Testis (tissue), 5 donors: ENCODE measurements at places on chromosomes 4 and X. TPM values are rescaled to one million over a fixed set of nuclear protein-coding genes. Genes with fewer than 3 reads are reported as not detected.

Gene CLCN4
- polyA plus RNA-seq = 5.1 TPM

Gene NEUROG2
- polyA plus RNA-seq = 4.1 TPM

Gene RS1
- polyA plus RNA-seq = not detected

Gene FREM3
- 0.42 TPM for polyA plus RNA-seq

- no peaks in the 10 kb centered on the region for H3K27me3 ChIP-seq
- no peak overlapping the region for H3K27ac ChIP-seq
- DNase-seq = peak; percentile 84
These were observed 18.0 kb downstream of the RPS3A start for GRCh38 chr4:151117371-151117962.

DNA sequence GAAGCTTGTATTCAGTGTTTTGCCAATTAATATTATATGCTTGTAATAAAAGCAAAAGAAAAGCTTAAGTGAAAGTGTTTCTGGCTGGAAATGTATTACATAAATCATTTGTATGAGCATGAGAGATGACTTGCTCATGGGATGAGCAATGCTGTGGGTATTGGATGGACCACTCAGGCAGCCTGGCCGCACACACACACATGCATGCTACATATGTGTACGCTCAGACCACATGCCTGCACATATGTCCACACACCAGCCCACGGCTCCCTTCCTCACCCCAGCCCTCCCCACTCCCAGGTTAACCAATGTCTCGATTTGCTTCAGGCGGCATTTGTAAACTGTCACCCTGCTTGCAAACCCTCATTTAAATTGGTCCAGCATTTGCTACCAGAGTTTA lies 55.9 kb downstream of the CPLX1 start:
- no peak overlapping the region for H3K4me3 ChIP-seq
- no peak overlapping the region for H3K27ac ChIP-seq
- DNase-seq = no peak
- peaks cover 14% of the 10 kb centered on the region for H3K4me1 ChIP-seq
- H3K36me3 ChIP-seq = no peaks in the 10 kb centered on the region

DNA sequence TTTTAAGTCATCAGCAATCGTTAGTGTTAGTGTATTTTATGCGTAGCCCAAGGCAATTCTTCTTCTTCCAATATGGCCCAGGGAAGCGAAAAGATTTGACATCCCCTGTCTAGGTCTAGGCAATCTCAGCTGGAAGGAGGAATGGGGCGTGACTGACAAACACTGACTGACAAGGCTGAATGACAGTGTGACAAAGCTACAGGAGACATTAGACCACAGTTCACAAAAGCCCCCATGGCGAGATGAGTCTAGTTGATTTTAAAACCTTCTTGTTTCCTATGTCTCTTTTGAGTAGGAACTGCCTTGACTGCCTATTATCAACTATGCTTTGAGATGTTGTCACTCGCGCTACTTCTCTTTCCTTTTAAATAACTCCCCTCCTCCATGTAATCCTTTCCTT lies 42.3 kb downstream of the QRFPR start:
- no peaks in the 10 kb centered on the region for H3K4me1 ChIP-seq
- no peak for DNase-seq
- H3K27ac ChIP-seq = no peak overlapping the region
- H3K4me3 ChIP-seq = no peak overlapping the region
- H3K36me3 ChIP-seq = no peaks in the 10 kb centered on the region

DNA sequence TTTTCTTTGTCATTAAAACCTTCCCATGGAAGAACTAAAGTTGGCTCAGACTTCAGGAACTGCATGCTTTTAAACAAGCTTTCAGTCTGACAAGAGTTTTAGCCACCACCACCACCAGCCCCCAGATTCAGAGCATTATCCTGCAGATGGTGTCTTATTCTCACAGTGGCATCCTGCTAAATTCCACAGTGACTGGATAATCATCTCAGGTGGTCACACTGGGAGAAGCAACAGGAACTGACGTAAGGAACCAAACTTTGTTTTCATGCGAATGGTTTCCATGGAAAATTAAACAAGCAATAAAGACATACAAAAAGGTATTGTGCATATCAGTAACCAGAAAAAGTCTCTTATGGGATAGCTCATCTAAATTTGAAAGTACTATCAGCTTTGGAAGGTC lies 370.7 kb downstream of the FBXW7 start:
- H3K4me1 ChIP-seq = no peaks in the 10 kb centered on the region
- no peak overlapping the region for H3K4me3 ChIP-seq
- H3K36me3 ChIP-seq = no peaks in the 10 kb centered on the region
- H3K27ac ChIP-seq = no peak overlapping the region
- no peak for DNase-seq

DNA sequence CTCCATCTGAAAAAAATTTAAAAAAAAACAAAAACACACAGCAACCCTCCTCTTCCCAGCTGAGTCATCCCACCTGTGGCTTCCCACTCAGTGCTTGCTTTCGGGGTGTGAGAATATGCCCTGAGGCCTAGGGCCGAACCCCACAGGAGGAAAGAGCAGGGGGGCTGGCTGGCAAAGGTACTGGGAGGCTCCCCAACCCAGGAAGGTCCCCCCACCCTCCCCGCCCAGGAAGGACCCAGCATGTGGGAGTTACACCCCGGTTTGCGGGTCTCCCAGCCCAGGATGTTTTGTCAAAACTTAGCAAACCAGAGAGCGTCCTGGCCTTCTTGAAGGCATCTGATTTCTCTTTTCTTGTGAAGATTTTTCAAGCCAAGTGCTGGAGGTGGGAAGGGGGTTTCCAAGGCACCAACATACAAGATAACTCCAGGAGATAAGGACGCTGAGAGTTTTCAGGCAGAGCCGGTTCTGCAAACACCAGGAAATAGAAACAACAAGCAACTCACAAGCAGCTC lies 25.7 kb upstream of the CSF2RA start:
- no peaks in the 10 kb centered on the region for H3K27me3 ChIP-seq
- H3K36me3 ChIP-seq = no peaks in the 10 kb centered on the region
- H3K27ac ChIP-seq = no peak overlapping the region
- H3K4me3 ChIP-seq = no peak overlapping the region
- DNase-seq = no peak

DNA sequence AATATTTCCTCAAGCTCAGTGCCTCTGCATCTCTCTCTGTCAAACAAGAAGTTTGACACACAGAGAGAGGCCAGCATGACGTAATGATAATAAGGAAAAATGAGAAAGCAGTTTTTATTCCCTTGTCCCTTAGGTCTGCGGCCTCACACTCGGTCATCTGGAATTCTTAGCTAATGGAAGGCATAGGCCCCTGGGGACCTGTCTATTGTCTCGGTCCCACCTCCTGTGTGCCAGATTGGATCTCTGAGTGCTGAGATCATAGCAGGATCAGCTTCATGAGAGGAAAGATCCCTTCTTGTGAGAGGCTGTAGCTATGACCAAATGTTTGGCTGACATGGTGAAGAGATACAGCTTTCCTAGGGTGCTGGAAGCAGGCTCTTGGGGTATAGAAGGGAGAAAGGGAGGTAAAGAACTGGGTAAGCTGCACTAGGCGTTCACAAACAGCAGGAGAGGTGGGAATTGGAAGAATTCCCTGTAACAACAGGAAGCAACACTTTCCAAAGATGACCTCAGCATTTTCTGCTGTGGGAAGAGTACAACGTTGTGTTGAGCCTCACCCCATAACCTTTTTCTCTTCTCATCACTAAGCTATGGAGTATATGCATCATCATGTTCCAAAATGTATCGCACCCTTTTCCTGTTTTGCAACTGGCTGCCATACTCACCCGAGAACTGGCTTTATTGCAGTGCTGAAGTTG lies 20.2 kb downstream of the TMEM31 start:
- no peak overlapping the region for H3K4me3 ChIP-seq
- no peaks in the 10 kb centered on the region for H3K36me3 ChIP-seq
- DNase-seq = no peak
- no peaks in the 10 kb centered on the region for H3K27me3 ChIP-seq
- no peak overlapping the region for H3K27ac ChIP-seq

DNA sequence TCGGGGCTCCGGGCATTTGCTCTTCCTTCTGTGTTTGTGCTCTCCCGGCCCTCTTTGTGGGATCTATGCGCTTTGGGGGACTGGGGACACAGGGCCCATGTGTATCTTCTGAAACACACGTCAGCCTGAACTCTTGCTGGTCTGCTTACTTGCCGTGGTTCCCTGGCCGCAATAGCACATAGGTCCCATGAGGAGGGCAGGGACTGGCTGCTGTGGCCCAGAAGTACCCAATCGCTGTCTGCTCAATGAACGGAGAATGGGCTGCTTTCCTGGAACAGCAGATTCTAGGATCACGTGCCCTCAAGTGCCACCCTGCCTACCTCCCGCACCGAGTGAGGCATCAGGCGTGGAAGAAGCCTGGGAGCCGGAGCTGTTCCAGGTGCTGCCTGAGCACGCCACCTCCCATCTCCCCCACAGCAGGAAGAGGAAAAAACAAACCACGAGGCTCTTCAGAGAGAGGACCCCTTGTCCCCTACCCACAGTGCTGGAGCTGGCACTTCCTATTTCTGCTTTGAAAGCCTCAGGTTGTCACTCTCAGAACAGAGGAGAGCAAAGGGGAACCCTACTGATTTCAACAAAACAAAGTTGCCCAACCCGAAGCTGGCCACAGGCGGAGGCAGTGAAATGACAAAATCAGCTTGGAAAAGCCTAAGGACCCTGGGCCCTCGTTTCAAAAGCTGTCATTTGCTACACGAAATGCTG lies 3.8 kb downstream of the G6PD start:
- no peak overlapping the region for H3K4me3 ChIP-seq
- H3K27ac ChIP-seq = peak overlapping the region; percentile 24

GRCh38 chrX:118392716-118393115 lies 46.8 kb downstream of the WDR44 start:
- H3K27me3 ChIP-seq = no peaks in the 10 kb centered on the region
- no peak overlapping the region for H3K4me3 ChIP-seq
- no peaks in the 10 kb centered on the region for H3K36me3 ChIP-seq
- no peaks in the 10 kb centered on the region for H3K4me1 ChIP-seq
- no peak overlapping the region for H3K27ac ChIP-seq
- DNase-seq = no peak

- no peak overlapping the region for H3K4me3 ChIP-seq
- DNase-seq = no peak
- H3K27ac ChIP-seq = peak overlapping the region; percentile 41
- peaks cover 52% of the 10 kb centered on the region for H3K4me1 ChIP-seq
- no peaks in the 10 kb centered on the region for H3K36me3 ChIP-seq
- no peaks in the 10 kb centered on the region for H3K27me3 ChIP-seq
These were observed 57.5 kb downstream of the MAML3 start for GRCh38 chr4:140096483-140096861.

- no peak overlapping the region for H3K27ac ChIP-seq
- H3K36me3 ChIP-seq = no peaks in the 10 kb centered on the region
- no peaks in the 10 kb centered on the region for H3K27me3 ChIP-seq
- DNase-seq = no peak
- H3K4me3 ChIP-seq = no peak overlapping the region
These were observed 241.8 kb downstream of the GRIA3 start for GRCh38 chrX:123425904-123426303.

DNA sequence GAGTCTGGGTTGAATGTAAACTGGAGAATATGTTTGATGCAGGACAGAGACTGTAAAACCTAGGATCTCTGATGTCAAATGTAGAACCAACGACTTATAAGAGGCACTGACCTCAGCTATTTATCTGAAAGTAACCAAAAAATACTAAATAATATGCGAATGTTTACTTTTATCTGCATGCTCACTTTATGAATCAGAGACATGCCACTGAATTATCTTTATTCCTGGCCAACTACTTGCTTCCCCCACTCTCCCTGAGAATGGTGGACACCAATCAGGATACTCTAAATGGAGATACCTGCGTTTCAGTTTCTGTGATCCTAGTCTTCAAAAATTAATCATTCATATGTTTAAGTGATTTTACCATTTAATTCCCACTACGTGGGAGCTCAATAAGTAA lies 1038.4 kb upstream of the PABPC4L start:
- no peaks in the 10 kb centered on the region for H3K4me1 ChIP-seq
- H3K27ac ChIP-seq = no peak overlapping the region
- no peak overlapping the region for H3K4me3 ChIP-seq
- no peaks in the 10 kb centered on the region for H3K36me3 ChIP-seq
- H3K27me3 ChIP-seq = no peaks in the 10 kb centered on the region
- no peak for DNase-seq

GRCh38 chr4:114998316-114998715 lies 115.1 kb downstream of the NDST4 start:
- DNase-seq = no peak
- no peak overlapping the region for H3K27ac ChIP-seq
- H3K4me1 ChIP-seq = no peaks in the 10 kb centered on the region
- no peaks in the 10 kb centered on the region for H3K36me3 ChIP-seq
- no peaks in the 10 kb centered on the region for H3K27me3 ChIP-seq
- no peak overlapping the region for H3K4me3 ChIP-seq

DNA sequence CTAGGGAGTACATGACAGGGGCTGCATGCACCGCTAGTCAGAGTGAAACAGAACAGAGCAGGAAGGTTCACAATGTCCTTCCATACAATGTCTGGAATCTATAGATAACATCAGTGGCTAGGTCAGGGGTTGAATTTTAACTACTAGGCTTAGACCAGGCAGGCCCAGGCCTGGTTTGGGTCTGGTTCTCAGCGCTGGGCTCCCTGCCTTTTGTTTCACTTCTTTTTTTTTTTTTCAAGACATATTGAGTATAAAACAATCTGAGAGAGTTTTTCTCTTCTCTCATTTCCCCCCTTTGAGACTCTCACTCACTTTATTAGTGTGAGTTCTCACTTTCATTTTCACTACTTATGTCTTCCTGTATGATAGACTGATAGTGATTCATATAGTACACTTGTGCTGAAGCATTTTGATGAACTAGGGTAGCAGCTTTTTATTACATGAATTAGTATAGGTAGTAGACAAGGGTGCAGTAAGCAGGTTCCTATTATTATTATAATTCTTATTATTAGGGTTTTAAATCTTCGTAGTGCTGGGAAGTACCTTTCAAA lies 120.0 kb upstream of the ZDHHC15 start:
- no peaks in the 10 kb centered on the region for H3K4me1 ChIP-seq
- no peak for DNase-seq
- H3K27ac ChIP-seq = no peak overlapping the region
- no peaks in the 10 kb centered on the region for H3K36me3 ChIP-seq

DNA sequence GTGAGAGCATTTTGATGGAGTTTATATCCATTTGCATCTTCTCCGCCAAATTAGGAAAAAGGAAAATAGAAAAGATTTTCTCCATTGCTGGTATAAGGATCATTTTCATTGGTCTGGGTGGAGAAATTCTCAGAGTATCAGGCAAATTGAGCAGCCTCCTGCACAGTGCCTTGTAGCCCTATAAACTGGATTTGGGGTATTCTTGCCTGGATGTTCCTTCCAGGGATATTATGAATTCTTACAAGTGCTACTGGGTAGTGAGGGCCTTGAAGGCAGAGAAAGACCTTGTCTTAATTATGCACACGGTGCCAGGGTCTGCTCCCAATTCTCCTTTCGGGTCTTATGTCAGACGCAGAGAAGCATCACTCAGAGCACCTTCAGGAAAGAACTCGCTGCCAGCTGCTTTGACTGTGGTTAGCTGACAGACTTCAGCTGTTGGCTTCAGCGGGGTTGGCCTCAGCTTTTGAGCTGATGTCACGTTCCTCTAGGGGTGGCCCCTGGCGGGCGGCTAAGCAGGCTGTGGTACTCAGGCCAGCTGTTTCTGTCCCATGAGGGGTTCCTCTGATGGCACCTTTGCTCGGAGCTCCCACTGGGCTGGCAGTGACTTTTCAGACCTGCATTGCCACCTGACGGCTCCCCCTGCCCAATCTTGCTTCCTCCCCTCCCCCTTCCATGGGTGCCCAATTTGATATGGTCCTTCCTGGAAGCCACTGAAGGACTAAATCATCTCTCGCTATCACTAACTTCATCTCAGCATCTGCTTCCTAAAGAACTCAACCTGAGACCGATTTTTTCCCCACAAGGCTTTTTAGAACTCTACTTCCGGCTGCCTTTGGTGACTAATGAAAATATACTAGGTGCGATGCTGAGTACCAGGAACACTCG lies 519.5 kb downstream of the BCOR start:
- no peaks in the 10 kb centered on the region for H3K36me3 ChIP-seq
- H3K27me3 ChIP-seq = no peaks in the 10 kb centered on the region
- no peak for DNase-seq
- no peaks in the 10 kb centered on the region for H3K4me1 ChIP-seq
- no peak overlapping the region for H3K4me3 ChIP-seq
